Activated T-helper 1 cell treated with anti-CD3 and anti-CD28 coated beads, Interleukin-2, amount 50 U/mL, for 16 hours (primary cell): ENCODE measurements at places on chromosomes 5 and 9.

DNA sequence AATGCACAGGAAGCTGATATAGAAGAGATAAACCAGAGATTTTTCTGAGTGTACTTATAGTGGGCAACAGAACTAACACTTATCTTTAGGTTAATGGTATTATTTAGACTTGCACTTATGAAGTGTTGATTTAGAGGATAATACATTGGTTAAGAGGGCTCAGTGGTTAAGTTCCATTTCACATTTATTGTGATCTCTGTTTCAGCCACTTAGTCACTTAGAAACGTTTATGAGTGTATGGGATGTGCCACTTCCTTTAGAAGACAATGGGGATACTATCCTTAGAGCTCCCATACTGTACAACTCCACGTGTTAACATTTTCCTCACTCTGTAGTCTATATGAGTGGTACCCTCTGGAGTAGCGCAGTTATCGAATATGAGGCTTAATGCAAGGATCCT is 57.5 kb downstream of the PIP5K1B start:
- no peak for DNase-seq

- DNase-seq: no peak
Observed at GRCh38 chr5:177049285-177049684, 26.8 kb downstream of the ZNF346 start.

GRCh38 chr9:123654218-123654993 is 275.5 kb downstream of the DENND1A start:
- DNase-seq: no peak

GRCh38 chr9:20500101-20500500 is 122.2 kb downstream of the MLLT3 start:
- no peak for DNase-seq

- DNase-seq: no peak
Observed at GRCh38 chr9:135463140-135463539, 16.4 kb upstream of the PPP1R26 start.

GRCh38 chr5:1414311-1415058 is 30.8 kb downstream of the SLC6A3 start:
- DNase-seq: no peak

GRCh38 chr9:90290716-90291485 is 351.7 kb downstream of the DIRAS2 start:
- no peak for DNase-seq

DNA sequence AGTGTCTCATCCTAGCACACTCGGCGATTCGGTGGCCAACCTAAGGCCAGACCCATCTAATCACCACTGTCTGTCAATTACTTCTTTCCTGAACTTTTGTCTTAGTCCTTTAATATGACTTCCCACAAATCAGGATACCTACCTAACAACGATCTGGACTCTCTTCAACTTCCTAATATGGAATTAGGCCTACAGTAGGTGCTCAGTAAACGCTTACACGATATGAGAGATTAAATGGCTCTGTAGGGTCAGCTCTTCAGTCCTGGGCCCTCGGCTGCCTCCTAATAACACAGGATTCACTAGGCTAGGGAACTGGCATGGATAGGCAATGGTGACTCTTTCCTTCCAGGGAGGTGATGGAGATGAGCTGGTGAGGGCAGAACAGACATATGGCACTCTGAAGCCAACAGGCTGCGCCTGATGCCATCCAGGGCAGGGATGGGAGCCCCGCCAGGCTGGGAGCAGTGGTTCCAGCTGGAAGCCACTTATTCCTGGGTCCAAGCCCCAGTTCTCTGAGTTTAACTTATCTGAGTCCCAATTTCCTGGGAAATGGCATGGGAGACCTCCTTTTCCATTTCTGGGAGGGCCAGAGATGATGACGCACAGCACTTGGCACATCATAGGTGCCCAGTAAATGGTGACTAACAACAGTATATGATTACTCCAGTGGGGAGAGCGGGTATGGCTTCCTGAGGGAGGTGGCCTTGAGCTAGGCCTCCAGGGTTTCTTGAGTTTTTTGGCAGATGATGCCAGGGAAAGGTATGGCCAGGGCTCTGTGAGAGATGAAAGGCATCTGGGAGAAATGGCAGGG is 7.3 kb downstream of the PDGFRB start:
- no peak for DNase-seq

- no peak for DNase-seq
Observed at GRCh38 chr9:93133681-93134014, 403 bp downstream of the NINJ1 start.

GRCh38 chr5:75335486-75335885 is 1.5 kb upstream of the HMGCR start:
- no peak for DNase-seq

DNA sequence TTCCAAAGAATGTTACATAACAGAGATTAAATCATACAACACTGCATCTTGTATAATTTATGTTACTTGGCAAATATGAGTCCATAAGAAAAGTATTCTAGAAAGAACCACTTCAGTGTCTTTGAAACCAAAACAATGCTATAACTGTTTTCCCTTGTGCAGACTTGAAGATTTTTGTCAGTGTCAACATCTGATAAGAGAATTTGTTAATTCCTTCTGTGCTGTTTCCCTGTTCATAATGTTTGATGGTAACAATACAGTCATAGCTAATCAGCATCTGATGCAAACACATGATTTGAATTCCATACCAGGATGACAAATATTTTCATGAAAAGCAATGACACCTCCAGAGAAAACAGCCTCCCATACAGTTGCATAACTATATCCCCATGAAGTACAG is 306.8 kb downstream of the SEMA5A start:
- DNase-seq: no peak

GRCh38 chr9:13437866-13438265 is 158.4 kb upstream of the MPDZ start:
- no peak for DNase-seq

DNA sequence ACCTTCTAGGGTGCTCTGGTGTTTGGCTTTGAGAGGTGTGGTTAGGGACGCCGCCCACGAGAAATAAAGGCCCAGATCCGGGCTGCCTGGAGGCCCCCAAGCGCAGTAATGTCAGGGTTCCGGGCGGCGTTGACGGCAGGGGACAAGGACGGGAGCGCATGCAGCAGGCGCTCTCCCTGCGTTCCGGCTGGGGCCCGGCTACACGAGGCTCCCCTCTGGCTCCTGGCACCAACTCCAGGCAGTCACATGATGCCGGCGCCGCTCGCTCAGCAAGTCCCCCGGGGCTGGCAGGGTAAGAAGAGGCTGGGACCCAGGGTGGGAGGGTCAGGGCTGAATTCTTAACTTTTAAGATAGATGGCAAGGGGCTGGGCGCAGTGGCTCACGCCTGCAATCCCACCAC is 28.1 kb downstream of the UBTD2 start:
- DNase-seq: no peak

GRCh38 chr9:116928884-116929283 is 241.8 kb downstream of the TRIM32 start:
- DNase-seq: no peak

- no peak for DNase-seq
Observed at GRCh38 chr5:172646716-172647285, 5.7 kb downstream of the NEURL1B start.

DNA sequence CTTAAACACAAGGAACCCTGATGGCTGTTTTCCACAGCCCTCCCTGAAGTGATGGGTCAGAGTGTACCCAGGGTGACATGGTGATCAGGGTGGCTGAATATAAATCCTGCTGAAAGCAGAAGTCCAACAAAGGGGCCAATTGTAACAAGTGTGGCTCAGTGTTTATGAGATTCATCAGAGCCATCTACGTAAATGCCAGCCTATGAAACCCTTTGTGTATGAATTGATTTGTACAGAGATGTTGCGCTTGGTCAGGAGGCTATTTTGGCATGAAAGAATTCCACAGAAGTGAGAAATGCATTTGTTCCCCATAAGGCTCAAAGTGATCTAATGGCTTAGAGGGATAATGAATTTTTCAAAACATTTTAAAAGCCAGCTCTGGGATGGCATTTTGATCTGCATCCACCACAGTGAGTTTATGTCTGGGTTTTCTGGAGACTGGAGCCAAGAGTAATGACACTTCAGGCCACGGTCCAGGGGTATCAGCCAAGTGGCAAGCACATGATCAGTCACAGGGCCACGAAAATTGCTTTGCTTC is 12.4 kb downstream of the PRUNE2 start:
- no peak for DNase-seq

DNA sequence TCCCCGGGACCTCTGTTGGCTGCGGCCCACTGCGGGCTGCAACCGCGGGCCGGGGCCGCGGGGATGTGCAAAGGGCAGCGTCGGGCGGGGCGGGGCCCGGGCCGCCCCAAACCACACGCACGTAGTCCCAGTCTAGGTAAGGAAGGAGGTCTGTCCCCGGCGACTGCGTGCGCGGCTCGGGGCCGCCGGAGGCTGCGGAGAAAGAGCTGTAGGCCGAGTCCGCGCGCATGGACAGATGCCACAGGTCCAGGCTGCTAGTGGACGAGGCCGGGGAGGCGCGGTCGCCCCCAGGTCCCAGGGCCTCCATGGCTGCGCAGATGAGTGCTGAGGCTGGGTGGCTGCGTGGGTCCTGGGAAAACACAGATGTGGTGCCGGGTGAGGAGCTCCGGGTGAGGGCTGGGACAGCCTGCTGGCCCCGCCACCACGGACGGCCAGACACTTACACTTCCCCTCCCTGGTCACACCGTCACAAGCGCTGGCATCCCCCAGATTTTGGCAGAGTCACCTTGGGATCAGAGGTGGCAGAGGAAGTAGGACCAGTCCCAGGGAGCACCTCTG is 4.5 kb downstream of the SHROOM1 start:
- no peak for DNase-seq

DNA sequence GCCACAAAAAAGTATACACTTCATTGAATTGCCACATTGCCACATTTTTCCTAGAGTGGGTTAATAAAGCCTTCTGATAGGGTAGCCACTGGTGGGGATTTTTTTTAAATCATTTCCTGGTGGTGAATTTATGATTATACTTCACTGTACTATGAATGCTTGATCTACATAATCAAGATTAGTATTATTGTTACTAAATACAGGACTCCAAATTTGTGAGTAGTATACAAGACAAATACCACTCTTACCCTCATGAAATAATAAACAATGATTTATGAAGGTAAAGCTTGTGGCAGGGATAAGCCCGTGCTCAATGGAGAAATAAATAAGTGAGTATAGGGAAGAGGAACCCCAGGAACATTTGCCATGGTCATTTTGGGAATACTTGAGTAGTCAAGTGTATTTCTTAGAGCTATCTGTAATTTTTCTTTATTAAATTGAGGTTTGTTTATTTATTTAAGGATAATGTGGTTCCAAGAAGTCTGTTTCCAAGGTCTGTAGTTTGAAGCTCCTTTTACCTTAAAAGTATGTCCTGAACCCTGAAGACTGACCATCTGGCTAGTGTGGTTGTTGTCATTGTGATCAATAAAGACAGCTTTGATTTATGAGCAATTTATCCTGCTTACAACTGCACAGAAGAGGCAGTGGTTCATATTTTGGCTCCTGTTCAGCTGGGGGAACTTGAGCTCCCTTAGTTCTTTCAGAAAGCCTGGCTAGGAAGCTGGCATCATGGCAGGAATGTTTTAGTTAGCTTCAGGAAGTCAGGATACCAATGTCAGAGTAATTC is 118.6 kb downstream of the ZSWIM6 start:
- no peak for DNase-seq

DNA sequence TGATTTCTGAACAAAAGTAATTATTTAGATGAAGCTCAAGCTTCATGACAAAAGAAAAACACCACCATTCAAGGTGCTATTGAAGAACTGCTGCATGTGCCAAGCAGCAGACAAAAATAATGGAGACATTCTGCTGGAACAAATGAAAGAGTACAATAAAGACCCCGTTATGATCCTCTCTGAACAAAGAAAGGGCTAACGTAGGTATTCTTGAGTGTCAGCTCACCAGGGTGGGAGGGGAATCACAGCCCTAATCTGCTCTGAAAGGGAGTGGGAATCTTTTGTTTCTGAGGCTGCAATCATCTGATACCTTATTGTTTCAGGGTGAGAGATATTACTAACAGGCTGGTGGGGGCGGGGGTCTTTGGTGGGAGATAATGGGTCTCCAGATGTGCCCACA is 15.4 kb downstream of the CEMIP2 start:
- DNase-seq: no peak

- DNase-seq: no peak
Observed at GRCh38 chr5:180646289-180646962, 3.0 kb downstream of the FLT4 start.

- DNase-seq: no peak
Observed at GRCh38 chr5:123438902-123439301, 15.7 kb upstream of the CEP120 start.

- DNase-seq: no peak
Observed at GRCh38 chr5:43190755-43191603, 1.0 kb upstream of the NIM1K start.

GRCh38 chr5:15737036-15737821 is 237.2 kb downstream of the FBXL7 start:
- DNase-seq: no peak

- peak; percentile 31 for DNase-seq
Observed at GRCh38 chr9:75027187-75028107, 646 bp downstream of the CARNMT1 start.

DNA sequence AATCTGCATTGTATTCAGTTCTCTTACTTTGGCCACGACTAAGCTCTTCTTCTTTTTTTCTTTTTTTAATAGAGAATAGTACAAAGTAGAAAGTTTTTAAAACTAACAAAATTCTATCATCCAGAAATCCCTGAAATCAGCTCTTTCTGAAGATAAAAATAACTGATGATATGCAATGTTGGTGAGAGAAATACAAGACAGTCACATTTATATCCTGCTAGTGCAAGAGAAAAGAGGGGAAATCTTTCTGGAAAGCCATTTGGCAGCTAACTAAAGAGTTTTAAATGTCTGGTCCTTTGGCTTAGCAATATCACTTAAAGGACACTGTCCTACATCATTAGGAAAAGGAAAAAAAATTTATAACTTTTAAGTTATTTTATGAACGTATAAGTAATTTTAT is 27.0 kb upstream of the FREM1 start:
- DNase-seq: no peak

DNA sequence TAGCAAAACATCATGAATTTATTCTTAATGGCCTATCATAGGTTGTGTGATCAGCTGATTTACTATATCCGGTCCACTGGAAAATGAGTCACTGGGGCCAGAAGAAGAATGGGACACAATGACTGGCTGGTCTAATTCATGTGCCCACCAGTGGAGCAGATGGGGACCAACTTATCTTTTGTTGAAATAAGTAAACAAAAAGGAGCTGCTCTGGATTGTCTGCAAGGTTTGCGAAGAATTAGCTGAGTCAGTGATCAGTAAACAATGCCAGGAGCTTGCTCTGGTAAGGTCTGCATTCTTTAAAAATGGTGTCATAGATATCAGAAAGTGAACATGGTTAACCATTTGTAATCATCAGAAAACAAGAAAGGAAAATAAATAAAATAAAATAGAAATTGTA is 128.0 kb downstream of the RASEF start:
- DNase-seq: no peak

- DNase-seq: no peak
Observed at GRCh38 chr9:77856615-77857014, 175.0 kb downstream of the GNAQ start.

DNA sequence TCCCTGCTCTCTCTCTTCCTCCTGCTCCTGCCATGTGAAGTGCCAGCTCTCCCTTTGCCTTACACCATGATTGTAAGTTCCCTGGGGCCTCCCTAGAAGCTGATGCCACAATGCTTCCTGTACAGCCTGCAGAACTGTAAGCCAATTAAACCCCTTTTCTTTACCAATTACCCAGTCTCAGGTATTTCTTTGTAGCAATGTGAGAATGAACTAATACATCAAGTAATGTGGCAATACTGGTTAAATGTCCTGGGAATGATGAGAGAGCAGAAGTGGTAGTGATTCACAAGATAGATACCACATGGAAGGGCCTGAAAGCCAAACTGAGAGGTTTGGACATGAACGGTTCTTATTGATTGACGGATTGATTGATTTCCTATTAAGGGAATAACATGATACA is 62.6 kb upstream of the IL12B start:
- no peak for DNase-seq

GRCh38 chr5:42836070-42836769 is 24.5 kb upstream of the SELENOP start:
- no peak for DNase-seq
